ENCODE measurements at places on chromosomes 7 and 10. TPM values are rescaled to one million over a fixed set of nuclear protein-coding genes. Genes with fewer than 3 reads are reported as not detected.

Gene TUBAL3
- total RNA-seq: 1.6 TPM

DNA sequence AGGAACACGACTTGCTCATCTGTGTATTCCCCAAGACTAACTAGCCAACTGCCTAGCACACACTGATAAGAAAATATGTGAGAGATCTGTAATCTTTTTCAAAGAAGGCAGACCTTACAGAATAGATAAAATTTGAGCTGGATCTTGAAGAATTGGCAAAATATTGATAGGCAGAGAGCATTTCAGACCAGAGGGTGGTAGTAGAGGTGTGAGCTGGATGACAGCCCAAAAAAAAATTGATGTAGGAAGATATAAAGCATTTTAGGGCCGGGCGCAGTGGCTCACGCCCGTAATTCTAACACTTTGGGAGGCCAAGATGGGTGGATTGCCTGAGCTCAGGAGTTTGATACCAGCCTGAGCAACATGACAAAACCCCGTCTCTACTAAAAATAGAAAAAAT, 1.2 kb upstream of the ZNF746 start:
- no peak for DNase-seq

- DNase-seq: no peak
These were observed 70.6 kb upstream of the MET start for GRCh38 chr7:116601426-116601825.

DNA sequence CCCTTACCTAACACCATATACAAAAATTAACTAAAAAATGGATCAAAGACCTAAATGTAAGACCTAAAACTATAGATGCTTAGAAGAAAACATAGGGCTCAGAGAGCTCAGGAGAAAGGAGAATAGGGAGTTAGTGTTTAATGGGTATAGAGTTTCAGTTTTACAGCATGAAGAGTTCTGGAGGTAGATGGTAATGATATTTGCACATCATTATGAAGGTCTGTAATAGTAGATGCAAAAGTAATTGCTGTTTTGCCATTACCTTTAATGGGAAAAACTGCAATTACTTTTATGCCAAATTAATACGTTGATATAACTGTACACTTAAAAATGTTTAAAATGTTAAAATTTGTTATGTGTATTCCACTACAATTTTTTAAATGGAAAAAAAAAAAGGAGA, 39.2 kb upstream of the NANOS1 start:
- DNase-seq: no peak

Gene TFR2
- 1.4 TPM for total RNA-seq

GRCh38 chr7:87628780-87629569, 777 bp downstream of the RUNDC3B start:
- no peak for DNase-seq

- no peak for DNase-seq
These were observed 80.3 kb downstream of the RAMP3 start for GRCh38 chr7:45237788-45238461.

DNA sequence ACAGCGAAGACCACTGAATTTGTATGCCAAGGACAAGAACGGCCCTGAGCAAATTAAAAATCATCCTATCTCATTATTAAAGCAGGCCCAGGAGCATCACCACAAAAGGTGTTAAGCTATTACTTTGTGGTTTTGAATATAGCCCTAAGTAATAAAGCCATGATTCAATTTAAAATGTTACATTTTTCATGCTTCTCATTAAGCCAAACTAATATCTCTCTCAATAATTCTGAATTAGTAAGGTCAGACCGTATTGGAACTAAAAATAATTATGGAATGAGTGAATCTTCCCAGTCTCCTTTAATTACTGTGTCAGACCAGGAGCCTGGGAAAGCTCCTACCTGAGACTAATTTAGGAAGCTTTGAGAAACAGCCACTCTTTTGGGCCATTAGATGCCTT, 162.4 kb downstream of the SORCS1 start:
- no peak for DNase-seq

DNA sequence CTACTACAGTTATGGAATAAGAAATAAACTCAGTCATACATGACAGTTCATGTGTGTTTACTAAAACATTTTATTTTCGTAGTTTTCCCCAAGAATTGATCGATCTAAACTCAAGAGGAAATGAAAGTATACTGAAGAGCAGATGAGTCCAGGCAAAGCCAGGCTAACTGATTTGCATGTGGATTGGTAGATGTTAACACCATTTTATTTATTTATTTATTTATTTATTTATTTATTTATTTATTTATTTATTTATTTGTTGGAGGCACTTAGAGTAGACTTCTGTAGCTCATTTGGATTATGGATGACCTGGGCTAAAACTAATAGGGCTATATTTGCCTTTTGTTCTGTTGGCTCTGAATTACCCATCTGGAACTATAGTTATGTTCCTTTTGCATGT, 68.5 kb upstream of the DKK1 start:
- no peak for DNase-seq

DNA sequence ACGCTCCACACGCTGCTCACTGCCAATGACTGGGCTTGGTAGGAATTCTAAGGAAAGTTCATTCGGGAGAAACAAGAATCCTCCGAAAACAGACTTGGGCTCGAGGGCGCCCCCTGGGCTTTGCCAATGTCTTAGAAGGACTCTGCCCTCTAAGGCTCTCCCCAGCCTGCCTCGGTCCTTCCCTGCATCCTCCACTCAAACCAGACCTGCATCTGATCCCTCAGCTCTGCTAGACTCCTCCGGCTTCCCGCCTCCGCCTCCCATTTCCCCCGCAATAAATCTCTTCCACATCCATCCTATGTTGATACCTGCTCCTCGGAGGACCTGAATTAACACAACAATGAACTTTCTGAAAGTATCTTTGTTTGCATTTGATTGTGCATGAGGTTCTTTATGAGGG, 177.6 kb downstream of the PLPP4 start:
- no peak for DNase-seq

Gene CTAGE4
- 0.12 TPM for total RNA-seq

DNA sequence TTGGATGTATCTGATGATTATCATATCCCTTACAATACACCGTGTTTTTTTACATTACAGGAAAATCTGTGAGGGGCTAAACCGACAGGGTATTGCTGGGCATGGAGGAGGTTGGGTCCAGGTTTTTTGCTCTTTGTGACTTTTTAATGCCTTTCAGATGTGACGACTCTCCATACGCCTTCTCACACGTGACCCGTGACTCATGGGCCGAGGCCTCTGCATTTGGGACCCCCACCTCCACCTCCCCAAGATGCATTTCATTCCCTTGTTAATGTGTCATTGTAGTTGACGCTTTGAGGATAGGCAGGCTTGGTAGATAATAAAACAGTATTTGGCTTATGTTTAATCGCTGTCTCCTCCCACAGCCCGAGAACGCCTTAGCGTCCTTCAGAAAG, 95.3 kb downstream of the CUX1 start:
- no peak for DNase-seq

Gene OR2A5
- not detected for total RNA-seq

Gene ERV3-1
- 3.0 TPM for total RNA-seq

GRCh38 chr7:75962607-75963380, 31.6 kb downstream of the TMEM120A start:
- no peak for DNase-seq

DNA sequence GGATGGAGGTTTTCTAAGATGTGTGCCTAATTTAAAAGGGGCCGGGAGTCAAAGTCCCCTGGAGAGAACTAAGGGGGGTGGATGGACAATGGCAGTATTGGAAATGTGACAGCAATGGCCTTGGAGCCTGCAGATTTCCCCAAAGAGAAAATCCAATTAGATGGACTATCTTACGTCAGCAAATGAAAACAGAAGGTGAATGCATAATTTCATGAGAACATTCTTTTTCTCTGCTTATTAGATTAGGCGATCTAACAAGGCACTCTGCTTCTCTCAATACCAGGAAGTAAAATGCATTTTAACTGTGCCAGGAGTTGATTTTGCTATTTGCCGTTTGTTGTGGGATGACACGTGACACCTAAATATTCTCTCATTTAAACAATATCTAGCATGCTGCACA, 226.6 kb downstream of the ADAM12 start:
- no peak for DNase-seq

Gene PRTFDC1
- total RNA-seq: 20.8 TPM

- peak; percentile 33 for DNase-seq
These were observed 133.6 kb downstream of the CUBN start for GRCh38 chr10:16995867-16996529.

Gene GPR146
- total RNA-seq: 0.72 TPM

DNA sequence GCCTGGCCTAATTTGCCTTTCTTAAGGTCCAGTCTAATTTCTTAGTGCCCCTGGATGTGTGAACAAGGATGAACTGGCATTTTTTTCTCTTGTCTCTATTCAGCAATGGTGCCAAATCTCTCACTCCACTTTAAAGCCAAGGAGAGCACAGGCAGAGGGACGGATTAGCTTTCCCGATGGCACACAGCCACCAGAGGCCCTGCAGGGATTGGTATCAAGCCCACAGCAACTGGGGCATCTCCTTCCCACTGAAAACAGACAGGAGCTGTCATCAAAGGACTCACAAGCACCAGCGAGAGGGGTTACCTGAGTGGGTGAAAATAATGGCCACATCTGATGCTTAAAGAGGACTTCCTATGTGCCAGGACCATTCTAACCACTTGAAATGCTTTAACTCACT, 83.1 kb downstream of the ITIH5 start:
- no peak for DNase-seq

Gene GPR15LG
- not detected for total RNA-seq

Gene EBF3
- total RNA-seq: not detected

- no peak for DNase-seq
These were observed 649.2 kb upstream of the C7orf33 start for GRCh38 chr7:147941381-147941780.

Data from NCI-H460 (cell line).